ENCODE measurements at places on chromosomes 6 and 20.

- no peak for DNase-seq
These were observed 144.6 kb downstream of the MTHFD1L start for GRCh38 chr6:151010071-151010470.

GRCh38 chr20:52783769-52784168, 188.4 kb upstream of the TSHZ2 start:
- no peak for DNase-seq

DNA sequence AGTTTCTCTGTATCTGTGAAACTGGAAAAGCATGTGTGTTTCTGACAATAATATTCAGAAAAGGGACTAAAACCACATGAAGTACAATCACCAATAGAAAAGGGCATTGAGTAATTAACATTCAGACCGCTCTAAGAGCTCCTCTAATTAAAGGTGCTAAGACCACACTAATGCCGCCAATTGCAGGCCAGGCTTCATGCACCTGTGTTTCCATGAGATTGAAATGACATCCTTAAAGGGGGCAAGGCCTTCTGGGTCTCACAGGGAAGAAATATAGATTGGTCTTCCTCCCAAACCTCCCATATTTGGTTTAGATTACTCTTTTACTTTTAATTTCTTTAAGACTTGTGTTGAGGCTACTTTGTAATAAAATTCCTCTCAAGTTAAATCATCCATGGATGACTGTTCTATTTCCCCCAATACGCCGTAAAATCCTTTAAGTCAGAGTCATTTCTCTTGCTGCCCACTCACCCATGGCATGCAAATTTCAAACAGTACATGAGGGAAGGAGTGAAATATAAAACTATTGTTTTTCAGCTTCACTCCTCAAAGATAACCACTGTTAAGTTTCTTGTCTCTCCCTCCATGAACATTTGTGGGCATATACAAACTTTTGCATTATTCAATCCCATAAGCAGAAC, 110.6 kb downstream of the UBE3D start:
- DNase-seq: no peak

- DNase-seq: no peak
These were observed 50.6 kb downstream of the CCDC170 start for GRCh38 chr6:151544453-151544852.

- no peak for DNase-seq
These were observed 2.1 kb downstream of the BTN1A1 start for GRCh38 chr6:26502165-26502564.

- no peak for DNase-seq
These were observed 637 bp downstream of the TRPC4AP start for GRCh38 chr20:35091816-35092523.

DNA sequence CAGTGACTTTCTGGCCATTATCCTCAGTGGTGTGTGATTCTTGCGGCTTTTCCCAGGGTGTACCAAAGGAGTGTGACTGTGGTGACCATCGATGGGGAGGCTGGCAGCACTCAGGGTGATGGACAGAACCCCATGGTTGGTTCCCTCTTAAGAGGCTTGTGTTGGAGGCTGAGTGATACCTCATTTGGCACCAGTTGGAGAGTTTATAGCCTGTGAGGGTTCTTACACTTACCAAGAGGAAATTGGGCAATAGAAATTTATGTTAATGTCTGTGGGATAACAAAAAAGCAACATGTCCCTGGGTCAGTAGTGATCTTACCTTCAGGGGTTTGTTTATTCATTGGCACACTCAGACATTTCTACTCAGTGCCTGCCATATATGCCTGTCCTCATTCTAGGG, 37.2 kb downstream of the DAAM2 start:
- no peak for DNase-seq

DNA sequence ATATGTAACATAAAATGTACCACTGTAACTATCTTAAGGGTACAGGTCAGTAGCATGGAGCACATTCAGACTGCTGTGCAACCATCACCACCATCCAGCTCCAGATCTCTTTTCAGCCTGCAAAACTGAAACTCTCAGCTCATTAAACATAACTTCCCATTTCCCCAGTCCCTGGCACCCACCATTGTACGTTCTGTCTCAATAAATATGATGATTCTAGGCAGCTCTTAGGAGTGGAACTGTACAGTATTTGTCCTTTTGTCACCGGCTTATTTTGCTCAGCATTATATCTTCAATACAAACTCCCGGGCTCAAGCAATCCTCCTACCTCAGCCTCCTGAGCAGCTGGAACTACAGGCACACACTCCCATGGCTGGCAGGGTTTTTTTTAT, 1.5 kb downstream of the ZC3H12D start:
- no peak for DNase-seq

GRCh38 chr20:20399531-20400500, 31.9 kb downstream of the INSM1 start:
- no peak for DNase-seq

GRCh38 chr20:32457479-32457986, 99.4 kb downstream of the ASXL1 start:
- DNase-seq: peak; percentile 26

- no peak for DNase-seq
These were observed 85.7 kb upstream of the NEDD9 start for GRCh38 chr6:11317885-11318771.

GRCh38 chr6:24779416-24780016, 4.8 kb downstream of the GMNN start:
- no peak for DNase-seq

GRCh38 chr20:47574616-47575364, 73.1 kb downstream of the NCOA3 start:
- DNase-seq: peak; percentile 71

- peak; percentile 29 for DNase-seq
These were observed 165.0 kb upstream of the SULF2 start for GRCh38 chr20:47950124-47950912.

DNA sequence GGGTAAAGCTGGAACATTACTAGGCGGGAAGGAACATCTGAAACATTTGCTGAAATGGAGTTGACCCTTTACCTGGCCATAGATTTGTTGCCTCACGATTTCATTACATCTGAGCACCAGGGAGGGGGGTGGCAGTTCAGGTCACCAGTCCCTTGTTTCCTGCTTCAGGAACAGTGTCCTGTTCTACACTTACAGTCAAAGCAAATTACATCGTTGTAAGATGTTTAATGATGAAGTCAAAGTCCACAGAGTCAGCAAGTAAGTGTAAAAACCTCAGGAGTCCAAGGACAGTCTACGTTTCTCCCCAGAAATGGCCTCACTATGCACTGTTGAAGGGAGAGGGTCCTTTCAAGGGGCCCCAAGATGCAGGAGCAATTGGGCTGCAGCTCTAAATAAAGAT, 8.9 kb upstream of the MICB start:
- no peak for DNase-seq

DNA sequence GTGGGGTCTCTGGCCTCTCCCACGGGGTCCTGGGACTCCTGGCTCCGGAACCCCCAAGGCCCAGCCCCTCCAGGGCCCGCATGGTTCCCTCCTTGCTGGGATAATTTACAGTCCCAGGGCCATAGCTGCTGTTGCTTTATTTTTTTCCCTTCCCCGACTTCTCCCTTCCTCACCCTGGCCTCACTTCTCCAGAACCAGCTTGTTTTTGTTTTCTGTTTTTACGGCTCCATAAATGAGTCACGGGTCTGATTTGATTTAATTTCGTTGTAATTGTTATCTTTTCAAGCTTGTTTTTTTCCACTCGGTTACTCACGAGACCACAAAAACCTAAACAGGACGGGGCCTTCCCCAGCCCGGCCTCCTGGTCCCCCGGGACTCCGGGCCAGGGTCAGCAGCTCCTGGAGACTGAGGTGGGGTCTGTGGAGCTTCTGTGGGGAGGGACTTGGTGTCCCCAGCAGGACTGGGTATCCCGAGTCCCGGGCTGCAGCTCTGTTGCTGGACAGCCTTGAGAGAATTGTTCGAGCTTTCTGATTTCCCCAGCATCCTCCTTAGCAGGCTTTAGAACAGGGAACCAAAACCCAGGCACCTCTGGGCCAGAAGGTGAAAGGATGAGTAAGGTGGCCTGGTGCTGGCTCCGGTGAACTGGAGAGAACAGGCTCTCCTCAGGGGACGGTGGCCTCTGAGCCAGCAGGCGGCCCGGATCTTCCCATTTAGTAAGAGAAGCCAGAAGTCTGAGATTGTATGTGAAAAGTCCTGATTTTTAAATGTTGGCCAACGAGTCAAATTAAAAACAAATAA, 94.9 kb downstream of the CEBPB start:
- DNase-seq: no peak

- no peak for DNase-seq
These were observed 259.3 kb upstream of the RIN2 start for GRCh38 chr20:19498756-19499155.

GRCh38 chr20:51637241-51637640, 94.7 kb upstream of the NFATC2 start:
- no peak for DNase-seq

DNA sequence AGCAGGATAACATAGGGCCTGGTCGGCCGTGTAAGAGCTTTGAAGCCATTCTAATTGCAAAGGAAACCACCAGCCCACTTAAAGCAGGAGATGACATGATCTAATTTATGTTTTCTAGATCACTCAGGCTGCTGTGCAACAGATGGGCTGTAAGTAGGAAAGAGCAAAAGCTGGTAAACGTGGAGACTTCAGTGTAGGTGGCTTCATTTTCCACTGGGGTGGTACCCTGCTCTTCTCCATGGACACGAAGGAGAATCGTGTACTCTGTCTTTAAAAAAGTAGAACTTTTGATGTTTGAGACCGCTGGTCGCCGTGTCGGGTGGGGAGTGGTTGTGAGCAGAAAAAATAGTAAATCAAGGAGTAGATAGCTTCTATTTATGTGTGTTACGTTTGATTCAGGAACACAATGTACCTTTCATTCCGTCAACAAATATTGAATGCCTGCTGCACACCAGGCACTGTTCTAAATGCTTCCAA, 6.4 kb downstream of the CASS4 start:
- DNase-seq: no peak
